Suppressor macrophage (primary cell): ENCODE measurements at places on chromosomes 1 and 21.

- no peak for DNase-seq
Observed at GRCh38 chr1:200179126-200179780, 151.7 kb downstream of the NR5A2 start.

DNA sequence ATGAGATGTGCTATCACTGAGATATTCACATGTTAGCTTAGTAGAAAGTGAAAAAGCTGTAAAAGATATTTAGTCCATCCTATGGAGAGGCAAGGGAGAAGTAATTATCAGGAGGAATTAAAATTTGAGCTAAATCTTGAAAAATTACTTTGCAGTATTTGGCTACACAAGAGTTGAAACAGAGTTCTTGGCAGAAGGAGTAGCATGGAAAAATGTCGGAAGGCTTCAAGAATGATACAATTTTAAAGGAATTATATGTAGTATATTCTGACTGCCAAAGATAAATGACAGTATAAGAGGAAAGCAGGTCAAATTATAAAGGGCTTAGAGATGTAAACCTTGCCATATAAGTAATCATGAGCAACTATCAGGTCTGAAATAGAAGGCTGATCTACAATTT lies 518.9 kb downstream of the BRINP3 start:
- no peak for DNase-seq

DNA sequence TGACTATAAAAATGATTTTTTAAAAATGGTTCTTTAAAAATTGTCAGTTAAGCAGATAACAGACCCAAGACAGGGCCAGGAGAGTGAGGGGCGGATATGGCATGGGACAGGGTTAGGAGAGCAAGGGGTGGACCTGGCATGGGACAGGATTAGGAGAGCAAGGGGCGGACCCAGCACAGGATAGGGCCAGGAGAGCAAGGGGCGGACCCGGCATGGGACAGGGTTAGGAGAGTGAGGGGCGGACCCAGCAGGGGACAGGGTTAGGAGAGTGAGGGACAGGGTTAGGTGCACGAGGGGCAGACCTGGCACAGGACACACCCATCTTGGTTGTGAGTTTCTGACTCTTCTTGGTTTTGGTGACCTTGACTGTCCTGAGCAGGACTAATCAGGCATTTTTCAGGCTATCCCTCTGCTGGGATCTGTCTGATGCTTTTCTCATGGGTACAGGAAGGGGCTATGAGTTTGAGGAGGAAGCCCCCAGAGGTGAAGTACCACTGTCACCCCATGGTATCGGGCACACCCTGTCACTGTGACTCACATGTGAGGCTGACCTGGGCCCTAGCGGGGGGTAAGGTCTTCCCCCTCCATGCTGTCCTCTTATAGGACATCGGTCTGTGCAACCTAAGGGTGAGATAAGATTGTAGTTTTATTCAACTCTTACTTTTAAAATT lies 159.0 kb upstream of the COL6A1 start:
- DNase-seq = no peak

GRCh38 chr1:157944663-157945280 lies 48.7 kb upstream of the KIRREL1 start:
- peak; percentile 26 for DNase-seq

- DNase-seq = peak; percentile 61
Observed at GRCh38 chr1:196372896-196373536, 235.2 kb downstream of the KCNT2 start.

- no peak for DNase-seq
Observed at GRCh38 chr1:39178541-39179431, 25.7 kb upstream of the MACF1 start.

DNA sequence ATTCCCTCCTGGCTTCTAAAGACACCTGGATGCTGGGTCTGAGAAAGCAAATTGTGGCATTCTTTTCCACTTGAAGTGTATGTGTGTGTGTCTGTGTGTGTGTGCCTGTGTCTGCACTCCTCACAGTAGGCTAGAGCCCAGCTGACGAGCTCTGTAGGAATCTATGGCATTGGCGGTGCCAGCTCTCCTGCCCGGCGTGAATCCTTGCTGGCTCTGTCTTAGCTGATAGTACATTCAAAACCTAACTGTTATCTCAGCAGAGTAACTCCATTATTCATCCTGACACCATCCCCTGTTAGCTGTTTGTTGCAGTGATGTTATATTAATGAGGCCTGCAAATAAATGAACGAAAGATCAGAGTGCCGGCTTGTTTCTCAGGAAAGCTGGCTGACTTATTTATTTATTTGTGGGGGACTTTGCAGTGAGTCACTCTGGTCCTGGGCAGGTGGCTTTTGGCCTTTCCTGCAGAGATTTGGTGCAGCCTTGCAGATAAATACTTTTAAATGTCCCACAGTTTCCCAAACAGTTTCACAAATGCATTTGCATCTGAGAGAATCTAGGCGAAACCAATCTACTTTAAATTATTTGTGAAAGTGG lies 160.6 kb upstream of the CD34 start:
- DNase-seq = no peak

DNA sequence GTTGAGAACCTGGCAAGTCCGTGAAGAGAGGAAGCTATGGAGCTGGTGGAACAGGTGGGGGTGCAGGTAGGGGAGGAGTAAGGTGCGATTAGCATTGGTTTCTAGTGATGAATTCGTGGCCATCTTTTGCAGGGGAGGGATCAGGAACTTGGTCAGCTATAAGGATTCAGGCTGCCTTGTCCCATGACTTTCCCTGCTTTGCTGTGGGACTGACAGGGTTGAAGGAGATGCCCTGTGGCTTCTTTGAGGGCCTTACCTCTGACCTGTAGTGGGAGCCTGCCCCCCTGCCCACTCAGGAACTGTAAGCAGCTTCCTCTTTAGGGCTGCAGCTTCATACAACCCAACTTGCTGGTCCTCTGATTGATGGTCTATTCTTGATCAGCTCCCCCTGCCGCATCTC lies 84.7 kb upstream of the CD34 start:
- DNase-seq = no peak

DNA sequence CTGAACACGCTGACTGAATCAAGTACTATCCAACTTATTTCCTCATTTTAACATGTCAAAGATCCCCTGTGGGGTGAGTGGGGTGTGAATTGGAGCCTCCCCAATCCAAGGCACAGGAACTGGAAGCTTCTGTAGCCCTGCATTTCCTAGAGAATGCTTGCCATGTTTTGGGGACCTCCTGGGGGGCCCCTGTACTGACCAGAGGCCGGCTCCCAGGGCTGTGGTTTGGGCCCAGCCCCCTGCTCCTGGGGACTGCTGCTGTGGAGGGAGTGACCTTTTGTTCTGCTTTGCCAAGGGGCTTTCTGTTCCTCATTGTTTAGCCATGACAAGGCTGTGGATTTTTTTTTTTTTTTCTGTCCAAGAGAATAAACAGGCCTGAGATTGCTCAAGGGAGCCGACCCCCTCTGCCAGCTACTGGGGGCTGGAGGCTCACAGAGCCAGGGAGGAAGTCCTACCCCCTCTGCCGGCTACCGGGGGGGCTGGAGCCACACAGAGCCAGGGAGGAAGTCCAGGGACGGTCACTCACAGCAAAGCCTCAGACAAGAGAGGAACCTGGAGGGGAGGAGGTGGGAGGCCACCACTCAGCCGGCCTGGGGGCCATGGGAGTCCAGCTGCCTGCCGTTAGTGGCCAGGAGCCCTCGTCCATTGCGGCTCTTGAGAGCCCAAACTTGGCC lies 17.4 kb downstream of the TNFRSF1B start:
- DNase-seq = peak; percentile 97

GRCh38 chr1:226610671-226611070 lies 62.1 kb downstream of the STUM start:
- no peak for DNase-seq

DNA sequence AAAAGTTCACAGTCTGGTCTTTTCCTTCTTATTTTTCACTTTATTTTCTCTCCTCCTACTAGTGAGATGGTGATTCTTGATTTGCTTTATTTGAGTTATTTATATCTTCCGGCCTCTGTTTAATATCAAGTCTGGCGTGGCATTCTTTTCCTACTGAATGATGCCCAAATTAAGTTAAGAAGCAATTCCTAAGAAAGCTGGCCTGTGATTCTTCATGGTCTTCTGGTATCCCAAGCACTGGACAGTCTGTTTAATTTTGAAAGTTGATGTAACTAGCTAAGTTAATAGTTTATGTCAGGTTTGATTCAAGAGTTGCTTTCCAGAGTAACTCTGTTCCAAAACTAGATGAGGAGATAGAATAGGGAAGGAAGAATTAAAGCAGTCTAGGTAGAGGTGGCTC lies 9.2 kb upstream of the ENAH start:
- DNase-seq = no peak

GRCh38 chr1:66452982-66453381 lies 81.0 kb upstream of the SGIP1 start:
- DNase-seq = no peak

- peak; percentile 18 for DNase-seq
Observed at GRCh38 chr1:37038227-37039093, 4.1 kb upstream of the GRIK3 start.

GRCh38 chr1:14915356-14916054 lies 238.0 kb upstream of the TMEM51 start:
- peak; percentile 66 for DNase-seq

GRCh38 chr1:32516402-32516801 lies 22.8 kb upstream of the ZBTB8A start:
- no peak for DNase-seq

- no peak for DNase-seq
Observed at GRCh38 chr1:119086830-119087229, 53.6 kb downstream of the WARS2 start.

DNA sequence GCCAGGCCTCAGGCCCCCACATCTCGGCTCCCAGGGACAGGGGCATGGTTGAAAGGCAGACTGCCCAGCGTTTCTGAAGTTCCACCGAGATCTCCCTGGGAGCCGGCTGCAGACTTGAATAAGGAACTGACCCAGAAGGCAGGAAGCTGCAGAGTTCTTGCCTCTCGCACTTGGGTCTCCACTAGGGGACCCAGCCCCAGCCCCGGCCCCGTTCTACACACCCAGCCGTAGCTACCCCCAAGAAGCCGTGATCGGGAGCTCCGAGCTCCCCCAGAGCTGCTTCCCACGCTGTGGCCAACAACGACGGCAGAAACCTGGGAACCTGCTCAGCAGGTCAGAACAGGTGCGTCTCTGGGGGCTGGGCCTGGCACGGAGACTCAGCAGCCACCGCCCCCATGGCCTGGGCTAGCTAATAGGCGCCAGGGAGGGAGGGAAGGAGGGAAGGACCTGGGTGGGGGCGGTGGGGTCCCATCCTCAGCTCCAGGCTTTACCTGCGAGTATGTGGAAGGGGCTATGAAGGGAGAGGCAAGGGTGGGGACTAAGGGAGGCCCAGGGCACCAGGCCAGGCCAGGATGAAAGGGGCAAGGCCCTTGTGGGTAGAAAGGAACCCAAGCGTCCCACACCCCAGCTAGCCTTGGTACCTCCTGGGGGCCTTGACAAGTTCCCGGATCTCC lies at the start of gene NECTIN4:
Gene NECTIN4, minus strand, starts transcription at position 308 of the 674 bp plus-strand sequence. Its CDS starts 262 bp downstream, at position 46.
- peak; percentile 76 for DNase-seq

- no peak for DNase-seq
Observed at GRCh38 chr1:47782414-47783166, 214.6 kb downstream of the TRABD2B start.
